ENCODE measurements at places on chromosomes 4 and X. TPM values are rescaled to one million over a fixed set of nuclear protein-coding genes. Genes with fewer than 3 reads are reported as not detected.

AKAP14 gene
- total RNA-seq = not detected

ETDA gene
- total RNA-seq = not detected

GIMD1 gene
- total RNA-seq = not detected

NUDT11 gene
- total RNA-seq = 7.3 TPM

SPATA18 gene
- 10.1 TPM for total RNA-seq

UCP1 gene
- total RNA-seq = not detected

ABLIM2 gene
- 4.2 TPM for total RNA-seq

F11 gene
- not detected for total RNA-seq

PHKA1 gene
- total RNA-seq = 13.9 TPM

Data from aortic smooth muscle cell (primary cell).